Posterior cingulate gyrus (tissue), 11 donors: ENCODE measurements at places on chromosomes 6 and 20.
A peak's percentile ranks its signal among the peaks of the same experiment; 100 is the strongest.

DNA sequence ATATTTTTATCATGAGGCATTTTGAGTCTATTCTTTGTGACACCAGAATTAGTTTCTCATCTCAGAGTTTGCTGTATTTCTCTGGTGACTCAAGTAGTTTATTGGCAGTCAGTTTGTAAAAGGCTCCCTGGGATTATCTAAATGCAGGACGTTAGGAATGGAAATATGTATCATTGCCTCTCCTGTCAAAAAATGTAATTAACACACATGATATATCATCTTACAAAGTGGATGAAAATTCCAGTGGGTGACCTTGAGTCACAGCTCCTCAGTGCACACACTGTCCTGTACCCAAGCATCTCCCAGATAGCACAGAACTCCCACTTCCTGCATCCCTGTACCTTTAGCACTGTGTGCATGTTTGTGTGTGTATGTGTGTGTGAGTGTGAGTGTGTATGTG is 258.6 kb downstream of the LAMA2 start:
- no peak for DNase-seq

DNA sequence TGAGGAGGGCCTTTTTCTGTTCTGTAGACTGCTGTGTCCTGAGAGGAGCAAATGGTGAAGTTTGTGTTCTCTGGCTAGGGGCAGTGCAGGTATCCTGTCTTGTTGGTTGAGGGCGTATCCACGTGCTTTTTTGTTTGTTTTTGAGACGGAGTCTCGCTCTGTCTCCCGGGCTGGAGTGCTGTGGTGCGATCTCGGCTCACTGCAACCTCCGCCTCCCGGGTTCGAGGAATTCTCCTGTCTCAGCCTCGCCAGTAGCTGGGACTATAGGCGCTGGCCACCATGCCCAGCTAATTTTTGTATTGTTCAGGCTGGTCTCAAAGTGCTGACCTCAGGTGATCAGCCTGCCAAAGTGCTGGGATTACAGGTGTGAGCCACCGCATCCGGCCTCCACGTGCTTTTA is 10.8 kb upstream of the PXDC1 start:
- no peak for DNase-seq

- DNase-seq, result no peak
Measured at GRCh38 chr20:57130160-57130772, 136.2 kb downstream of the BMP7 start.

GRCh38 chr6:169669889-169670288 is 31.9 kb downstream of the WDR27 start:
- DNase-seq, result no peak

DNA sequence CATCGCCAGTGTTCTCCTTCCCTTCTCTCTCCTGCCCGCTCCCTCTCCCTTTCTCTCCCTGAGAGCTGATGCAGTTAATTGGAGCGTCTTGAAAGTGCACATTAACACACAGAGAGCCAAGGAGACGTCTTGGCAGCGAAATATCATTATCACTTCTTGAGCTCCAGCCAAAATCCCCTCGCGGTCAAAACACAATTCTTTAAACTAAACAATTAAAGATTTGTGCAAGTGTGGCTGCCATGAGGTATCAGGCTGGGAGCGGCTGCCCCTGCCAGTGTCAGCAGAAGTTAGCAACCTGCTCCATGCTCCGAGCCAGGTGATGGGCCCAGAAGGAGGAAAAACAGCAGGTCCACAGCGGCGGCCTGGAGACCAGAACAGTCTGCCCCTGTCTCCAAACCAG is 100.9 kb upstream of the FOXP4 start:
- DNase-seq, result peak; percentile 64

DNA sequence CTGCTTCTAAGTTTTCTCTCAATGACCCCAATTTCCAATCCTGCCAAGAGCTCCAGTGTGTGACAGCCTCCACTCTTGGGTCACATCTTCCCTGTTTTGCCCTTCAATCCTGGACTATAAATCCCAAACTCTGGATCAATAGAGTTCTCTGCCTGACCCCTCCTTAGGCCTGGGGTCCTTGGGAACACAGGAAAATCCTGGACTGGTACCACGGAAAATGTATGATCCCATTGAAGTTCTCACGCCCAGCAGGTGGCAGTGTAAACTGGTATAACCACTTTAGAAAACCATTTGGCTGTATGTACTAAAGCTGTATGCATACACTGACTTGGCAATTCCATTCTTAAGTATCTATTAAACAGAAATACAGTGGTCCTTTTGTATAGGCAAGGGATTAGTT is 98.0 kb downstream of the SNAP25 start:
- no peak for DNase-seq

DNA sequence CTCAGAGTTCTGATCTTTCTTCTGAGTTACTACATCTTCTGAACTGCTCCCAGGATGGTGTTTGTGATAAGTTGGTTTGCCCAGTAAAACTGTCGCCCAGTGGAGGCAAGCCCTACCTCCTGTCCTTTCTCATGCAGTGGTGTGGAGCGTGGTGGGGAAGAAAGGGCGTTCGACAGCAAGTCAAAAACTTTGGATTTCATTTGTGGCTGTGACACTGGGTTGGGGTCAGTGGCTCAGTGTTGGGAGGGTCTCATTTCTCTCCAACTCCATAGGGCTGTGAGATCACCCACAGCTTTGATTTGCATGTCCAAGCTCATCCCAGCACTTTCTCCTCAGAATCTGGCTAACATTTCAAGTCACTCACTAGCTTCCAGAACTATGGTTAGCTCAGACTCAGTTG is 17.5 kb upstream of the SLC22A2 start:
- DNase-seq, result no peak

DNA sequence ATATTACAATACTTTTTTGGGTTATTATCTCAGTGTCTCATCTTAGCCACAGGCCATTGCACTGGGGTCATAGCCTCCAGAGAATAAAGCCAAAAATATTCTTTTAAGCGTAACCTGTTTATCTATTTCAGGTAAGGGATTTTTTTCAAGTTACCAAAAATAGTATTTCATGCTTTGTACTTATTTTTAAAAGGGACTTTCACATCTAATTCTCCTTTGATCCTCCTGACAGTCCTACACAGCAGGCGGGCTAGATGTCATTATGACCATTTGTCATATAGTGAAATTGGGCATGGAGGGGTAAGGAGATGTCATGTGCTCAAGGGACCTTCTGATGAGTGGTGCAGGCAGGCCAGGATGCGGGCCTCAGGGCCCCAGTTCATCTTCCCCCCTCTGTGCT is 68.9 kb downstream of the TBC1D7 start:
- no peak for DNase-seq

- peak; percentile 24 for DNase-seq
Measured at GRCh38 chr6:56842686-56843475, 112.0 kb upstream of the BEND6 start.

DNA sequence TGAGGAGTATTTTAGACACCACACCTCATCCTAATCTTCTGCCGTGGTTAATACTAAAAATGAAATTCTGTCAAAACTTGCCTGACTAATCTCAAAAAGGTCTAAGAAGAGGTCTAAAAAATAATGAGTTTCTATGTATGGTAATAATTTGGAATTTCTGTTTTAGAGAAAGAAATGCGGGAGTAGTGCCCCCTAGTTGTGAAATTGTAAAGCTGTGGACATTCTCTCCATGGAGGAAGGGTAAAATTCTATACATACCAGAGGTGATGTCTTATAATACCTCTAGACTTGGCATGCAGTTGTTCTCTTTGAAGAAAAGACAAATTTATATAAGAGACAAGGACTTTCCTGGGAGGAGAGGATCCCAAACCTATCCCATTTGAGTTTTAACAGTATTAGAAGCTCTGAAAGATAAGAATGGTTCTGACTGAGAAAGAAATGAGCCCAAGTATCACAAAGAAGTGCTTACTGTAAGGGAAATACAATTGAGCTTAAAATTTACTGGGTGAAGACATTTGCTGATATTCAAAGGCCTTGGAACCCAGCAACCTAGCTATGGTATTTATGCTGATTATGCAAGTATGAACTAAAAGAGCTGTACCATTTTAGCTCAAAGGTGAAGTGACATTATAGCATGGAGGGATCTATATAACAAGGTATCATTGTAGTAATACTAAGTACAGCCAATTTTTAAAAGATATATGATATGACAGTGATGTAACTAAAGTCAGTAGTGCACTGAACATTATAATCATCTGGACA is 5.1 kb upstream of the EPHA7 start:
- DNase-seq, result no peak

DNA sequence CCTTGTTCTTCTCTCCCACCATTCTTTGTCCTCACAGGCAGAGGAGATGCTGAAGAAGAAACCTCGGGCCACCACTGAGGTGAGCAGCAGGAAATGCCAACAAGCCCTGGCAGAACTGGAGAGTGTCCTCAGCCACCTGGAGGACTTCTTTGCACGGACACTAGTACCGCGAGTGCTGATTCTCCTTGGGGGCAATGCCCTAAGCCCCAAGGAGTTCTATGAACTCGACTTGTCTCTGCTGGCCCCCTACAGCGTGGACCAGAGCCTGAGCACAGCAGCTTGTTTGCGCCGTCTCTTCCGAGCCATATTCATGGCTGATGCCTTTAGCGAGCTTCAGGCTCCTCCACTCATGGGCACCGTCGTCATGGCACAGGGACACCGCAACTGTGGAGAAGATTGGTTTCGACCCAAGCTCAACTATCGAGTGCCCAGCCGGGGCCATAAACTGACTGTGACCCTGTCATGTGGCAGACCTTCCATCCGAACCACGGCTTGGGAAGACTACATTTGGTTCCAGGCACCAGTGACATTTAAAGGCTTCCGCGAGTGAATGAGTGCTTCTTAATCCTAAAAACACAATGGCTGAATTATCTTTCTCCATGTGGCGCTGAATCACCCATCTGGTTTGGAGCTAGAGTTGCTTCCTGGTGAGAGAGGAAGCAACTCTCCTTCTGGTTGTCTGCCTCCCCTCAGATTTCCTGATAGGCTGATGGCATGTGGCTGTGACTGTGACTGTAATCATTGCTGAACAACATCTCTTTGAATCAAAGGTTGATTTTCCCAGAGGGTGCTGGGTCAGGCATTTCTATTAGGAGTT is 4.6 kb downstream of the MAD2L1BP start:
- DNase-seq, result no peak

DNA sequence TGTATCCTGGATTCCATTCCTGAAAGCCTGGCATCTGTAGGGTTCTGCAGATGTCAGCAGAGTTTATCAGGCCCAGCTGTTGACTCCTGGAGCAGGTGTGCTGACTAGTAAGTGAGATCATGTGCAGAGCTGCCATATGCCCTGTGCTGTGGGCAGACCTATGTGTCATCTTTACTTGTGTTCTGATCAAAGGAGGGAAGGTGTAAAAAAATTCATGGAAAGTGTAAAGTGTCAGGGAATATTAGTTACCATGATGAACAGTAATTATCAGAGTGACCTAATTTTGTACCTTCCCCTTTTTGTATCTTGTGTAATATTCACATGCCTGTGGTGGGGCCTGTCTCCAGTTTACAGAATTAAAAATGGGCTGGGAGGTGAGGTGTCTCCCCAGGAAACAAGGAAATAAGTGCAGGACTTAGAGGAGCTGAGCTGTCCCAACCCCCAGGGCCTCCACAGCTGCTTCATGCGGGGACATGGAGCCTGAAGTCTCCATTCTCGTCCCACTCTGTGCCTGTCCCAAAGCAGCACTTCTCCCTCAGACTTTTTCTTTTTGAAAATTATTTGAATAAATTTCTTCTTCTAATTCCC is 148.2 kb upstream of the GGTLC1 start:
- DNase-seq, result no peak

GRCh38 chr6:29510202-29510601 is 22.4 kb upstream of the MAS1L start:
- DNase-seq, result no peak

GRCh38 chr6:35341557-35341956 is 801 bp upstream of the PPARD start:
- no peak for DNase-seq

DNA sequence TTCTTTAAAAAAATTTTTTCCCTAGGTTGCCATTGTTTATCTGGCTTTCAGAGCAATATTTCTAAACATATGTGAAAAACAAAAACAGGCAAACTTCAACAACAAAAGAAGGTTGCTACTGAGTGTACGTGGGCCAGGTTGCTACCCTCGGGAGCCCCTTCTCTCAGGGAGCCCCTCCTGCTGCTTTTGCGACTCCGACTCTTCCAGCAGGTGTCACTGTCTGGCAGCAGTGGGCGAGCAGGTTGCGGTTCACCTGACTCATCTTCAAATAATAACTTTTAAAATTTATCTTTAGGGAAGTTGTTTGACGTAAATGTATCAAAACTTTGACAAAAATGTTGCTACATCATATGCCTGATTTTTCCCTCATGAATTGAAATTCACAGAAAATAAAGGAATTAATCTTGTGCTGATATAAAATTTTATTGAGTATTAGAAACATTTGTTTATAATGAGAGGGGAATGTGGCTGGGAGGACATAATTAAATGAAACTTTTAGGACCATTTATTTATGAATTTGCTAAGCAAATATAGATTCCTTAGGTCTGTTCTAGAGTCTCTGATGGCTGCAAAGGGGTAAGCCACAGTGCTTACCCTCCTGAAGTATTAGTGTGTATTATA is 138.8 kb downstream of the HIVEP1 start:
- DNase-seq, result peak; percentile 66

DNA sequence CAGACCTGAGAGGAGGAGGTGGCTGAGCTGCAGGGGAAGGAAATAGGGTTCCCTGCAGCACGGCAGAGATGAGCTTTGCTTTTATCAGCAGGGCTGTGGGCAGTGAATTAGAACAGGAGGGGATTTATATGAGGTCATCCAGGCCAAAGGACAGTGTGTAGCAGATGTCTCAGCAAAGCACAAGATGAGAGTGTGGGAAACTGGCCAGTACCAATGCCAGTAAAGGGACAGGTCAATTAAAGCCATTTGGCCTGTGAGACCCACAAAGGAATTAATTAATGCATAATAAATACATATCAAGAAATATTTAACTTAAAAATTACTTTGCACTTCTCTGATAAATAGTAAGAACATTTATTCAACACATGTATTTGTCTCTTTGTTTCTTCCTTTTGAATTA is at the start of gene DEFB119:
TSS of gene DEFB119 (minus strand) at position 101 of the 400 bp plus-strand sequence. CDS start 107 bp downstream, outside the sequence.
- DNase-seq, result no peak

- no peak for DNase-seq
Measured at GRCh38 chr6:154247119-154247861, 109.3 kb downstream of the IPCEF1 start.

GRCh38 chr20:16761305-16761829 is 13.2 kb downstream of the OTOR start:
- peak; percentile 46 for DNase-seq

DNA sequence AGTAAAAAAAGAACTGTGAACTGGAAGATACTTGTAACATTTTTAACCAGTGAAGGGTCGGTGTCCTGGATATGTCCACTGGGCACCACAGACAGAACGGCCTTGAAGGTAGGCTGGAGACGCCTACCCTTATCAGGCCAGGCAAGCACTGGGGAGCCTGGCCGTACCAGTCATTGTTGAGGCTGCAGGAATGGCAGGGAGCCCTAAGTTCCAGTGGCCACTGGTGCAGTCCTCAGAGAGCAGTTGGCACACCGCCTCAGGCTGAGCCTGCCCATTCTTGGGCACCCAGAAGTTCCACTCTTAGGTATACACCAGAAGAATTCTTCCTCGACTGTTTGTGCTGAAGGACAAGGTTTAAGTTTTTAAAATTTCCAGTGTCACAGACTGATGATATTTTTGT is 20.5 kb downstream of the DNAJC5 start:
- peak; percentile 64 for DNase-seq

GRCh38 chr6:89566008-89566800 is 72.3 kb downstream of the LYRM2 start:
- DNase-seq, result no peak

GRCh38 chr6:64217721-64218620 is 582.4 kb downstream of the PHF3 start:
- no peak for DNase-seq

- DNase-seq, result no peak
Measured at GRCh38 chr20:5410470-5410869, 93.7 kb upstream of the PROKR2 start.
